ENCODE measurements at places on chromosomes 1 and 21.
A peak's percentile ranks its signal among the peaks of the same experiment; 100 is the strongest.

GRCh38 chr1:168637350-168637991, 61.1 kb downstream of the XCL1 start:
- DNase-seq = no peak

DNA sequence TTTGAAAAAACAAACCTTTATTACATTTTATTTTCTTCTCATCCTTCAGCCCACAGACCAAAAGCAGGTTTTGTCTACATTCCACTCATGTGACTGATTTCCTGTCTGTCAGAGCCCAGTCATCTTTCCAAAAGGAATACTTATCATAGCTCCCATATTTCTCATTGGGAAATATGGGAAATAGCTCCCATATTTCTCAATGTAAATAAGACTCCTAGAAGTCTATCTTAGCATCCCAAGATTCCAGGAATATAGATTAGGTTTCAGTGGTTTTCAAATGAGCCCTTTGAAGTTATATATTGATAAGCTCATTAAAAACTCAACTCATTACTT, 19.1 kb upstream of the NRDC start:
- DNase-seq = no peak

- peak; percentile 73 for DNase-seq
Measured at GRCh38 chr1:41898191-41898713, 20.5 kb downstream of the HIVEP3 start.

GRCh38 chr1:229154811-229155210, 116.1 kb upstream of the RAB4A start:
- no peak for DNase-seq

DNA sequence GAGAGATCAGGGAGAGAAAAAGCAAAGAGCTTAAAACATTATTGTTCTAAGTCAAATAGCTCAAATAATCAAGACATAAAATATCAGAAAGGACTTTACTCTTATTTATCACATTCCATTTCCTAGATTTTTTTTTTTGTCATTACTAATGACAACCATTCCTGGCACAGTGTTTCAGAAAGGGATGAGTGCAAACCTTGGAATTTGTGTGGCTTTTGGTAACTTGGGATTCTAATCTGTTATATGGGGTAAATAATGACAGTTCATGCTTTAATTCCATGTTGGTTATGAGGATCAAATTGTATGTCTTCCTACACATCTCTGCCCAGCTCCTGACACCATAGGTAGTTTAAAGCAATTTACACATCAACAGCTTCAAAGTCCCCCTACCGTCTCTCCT, 358.4 kb upstream of the ADGRL4 start:
- DNase-seq = no peak

GRCh38 chr21:45613881-45614280, 29.6 kb upstream of the PCBP3 start:
- no peak for DNase-seq

GRCh38 chr1:56979986-56980755, 14.4 kb upstream of the C8B start:
- DNase-seq = no peak

GRCh38 chr21:9738527-9738926, 782.9 kb upstream of the TPTE start:
- DNase-seq = no peak

DNA sequence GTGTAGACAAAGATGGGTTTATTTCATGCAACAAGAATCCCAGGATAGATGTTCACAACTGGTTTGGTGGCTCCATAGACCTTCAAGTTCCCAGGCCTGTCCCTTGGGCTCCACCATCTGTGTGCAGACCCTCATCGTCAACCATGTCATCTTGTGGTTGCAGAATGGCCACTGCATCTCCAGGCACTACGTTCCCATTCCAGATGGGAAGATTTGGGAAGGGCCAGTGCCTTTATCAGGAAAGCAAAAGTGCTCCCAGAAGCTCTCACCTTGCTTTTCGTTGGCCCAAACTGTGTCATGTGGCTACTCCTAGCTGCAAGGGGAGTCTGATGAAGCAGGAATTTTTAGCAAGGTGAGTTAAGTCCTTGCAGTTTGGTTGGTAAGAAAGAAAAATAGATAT, 12.8 kb downstream of the TMCC2 start:
- DNase-seq = no peak

GRCh38 chr1:92940541-92940940, 20.7 kb downstream of the DIPK1A start:
- DNase-seq = no peak

DNA sequence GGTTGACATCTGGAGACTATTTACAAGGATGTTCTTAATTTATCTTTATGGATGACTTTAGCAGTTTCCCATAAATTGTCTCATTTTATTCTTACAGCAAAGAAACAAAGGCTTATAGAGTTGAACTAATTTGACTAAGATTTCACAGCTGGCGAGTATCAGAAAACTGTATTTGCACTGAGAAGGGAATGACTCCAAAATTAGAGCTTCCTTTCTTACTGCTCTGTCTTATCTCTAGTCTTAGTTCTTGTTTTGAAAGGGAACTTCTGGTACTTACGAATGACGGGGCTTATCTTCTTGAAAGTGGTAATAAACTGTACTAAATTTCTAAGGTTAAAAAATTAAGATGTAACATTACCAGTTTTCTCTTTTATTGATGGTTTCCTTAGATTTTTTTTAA, 13.6 kb downstream of the CNST start:
- DNase-seq = no peak

GRCh38 chr1:227904541-227905335, 43.0 kb downstream of the WNT9A start:
- DNase-seq = no peak

DNA sequence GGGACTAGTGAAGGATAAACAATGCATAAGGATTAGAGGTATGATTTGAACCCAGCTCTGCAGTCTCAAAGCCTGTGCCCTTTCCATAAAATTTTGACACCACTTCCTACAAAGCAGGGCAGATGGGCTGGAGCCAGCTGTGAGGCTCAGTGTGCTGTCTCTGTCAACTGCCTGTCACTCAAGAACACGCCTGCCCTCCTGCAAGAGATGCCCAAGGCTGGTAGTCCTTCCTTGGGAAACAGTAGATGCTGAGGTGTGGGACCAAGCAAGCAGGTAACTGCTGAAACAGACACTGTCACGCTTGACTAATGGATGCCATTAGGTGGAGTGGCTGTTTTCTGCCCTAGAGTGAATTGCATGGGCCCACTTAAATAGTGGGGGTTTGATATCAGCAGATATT, 402.0 kb downstream of the PTPRU start:
- no peak for DNase-seq

- DNase-seq = no peak
Measured at GRCh38 chr1:53543130-53543777, 84.1 kb downstream of the DMRTB1 start.

- DNase-seq = no peak
Measured at GRCh38 chr1:186781730-186782129, 47.0 kb upstream of the PLA2G4A start.

DNA sequence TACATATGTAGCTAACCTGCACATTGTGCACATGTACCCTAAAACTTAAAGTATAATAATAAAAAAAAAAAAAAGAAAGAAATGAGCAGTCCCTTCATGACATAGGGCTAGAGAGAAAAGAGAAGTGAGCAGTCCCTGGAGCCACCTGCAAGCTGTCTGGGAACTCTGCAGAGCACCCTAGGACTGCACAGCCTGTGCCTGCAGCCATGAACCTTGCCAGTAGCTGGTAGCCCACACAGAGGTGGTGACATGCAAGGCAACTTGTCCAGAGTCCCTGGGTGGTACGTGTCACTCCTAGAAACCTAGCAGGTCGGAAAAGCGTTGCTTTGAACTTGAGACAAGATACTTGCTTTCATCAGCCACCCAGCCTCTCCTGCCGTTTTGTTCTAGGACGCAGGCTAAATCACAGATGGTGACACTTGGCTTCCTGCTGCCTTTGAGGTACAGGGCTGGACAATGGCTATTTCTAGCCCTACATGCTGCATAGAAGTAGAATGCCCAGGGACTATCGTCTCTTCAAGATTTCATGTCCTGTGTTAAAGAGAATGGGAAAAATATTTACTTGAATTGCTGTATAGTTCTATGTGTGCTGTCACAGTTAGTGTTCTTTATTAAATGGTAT, 260.9 kb downstream of the LTN1 start:
- no peak for DNase-seq

DNA sequence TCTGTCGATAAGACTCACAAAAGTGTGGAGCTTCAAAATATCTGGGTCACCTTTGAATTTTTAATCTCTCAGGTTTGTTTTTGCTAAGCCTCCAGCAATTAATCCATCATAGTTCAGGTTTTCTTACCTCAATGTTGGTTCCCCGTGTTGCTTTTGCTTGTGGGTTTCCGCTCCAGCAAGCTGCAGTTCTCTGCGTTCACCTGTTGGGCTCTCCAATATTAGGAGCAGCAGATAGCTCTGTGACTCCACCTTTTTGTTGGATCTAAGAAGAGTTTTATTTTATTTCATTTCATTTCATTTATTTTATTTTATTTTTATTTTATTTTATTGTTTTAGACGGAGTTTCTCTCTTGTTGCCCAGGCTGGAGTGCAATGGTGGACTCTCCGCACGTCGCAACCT, 335.5 kb downstream of the COL11A1 start:
- no peak for DNase-seq

DNA sequence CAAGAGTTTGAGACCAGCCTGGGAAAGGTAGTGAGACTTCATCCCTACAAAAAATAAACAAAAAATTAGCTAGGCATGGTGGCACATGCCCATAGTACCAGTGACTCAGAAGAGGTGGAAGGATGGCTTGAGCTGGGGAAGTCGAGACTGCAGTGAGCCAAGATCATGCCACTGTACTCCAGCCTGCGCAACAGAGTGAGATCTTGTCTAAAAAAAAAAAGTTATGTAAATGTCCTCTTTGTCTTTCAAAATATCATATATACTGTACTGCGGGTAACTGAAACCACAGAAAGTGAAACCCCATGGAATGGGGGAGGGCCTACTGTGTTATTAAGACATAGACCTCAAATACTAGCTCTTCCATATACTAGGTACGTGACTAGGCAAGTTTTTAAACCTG, 20.8 kb downstream of the ACADM start:
- no peak for DNase-seq

DNA sequence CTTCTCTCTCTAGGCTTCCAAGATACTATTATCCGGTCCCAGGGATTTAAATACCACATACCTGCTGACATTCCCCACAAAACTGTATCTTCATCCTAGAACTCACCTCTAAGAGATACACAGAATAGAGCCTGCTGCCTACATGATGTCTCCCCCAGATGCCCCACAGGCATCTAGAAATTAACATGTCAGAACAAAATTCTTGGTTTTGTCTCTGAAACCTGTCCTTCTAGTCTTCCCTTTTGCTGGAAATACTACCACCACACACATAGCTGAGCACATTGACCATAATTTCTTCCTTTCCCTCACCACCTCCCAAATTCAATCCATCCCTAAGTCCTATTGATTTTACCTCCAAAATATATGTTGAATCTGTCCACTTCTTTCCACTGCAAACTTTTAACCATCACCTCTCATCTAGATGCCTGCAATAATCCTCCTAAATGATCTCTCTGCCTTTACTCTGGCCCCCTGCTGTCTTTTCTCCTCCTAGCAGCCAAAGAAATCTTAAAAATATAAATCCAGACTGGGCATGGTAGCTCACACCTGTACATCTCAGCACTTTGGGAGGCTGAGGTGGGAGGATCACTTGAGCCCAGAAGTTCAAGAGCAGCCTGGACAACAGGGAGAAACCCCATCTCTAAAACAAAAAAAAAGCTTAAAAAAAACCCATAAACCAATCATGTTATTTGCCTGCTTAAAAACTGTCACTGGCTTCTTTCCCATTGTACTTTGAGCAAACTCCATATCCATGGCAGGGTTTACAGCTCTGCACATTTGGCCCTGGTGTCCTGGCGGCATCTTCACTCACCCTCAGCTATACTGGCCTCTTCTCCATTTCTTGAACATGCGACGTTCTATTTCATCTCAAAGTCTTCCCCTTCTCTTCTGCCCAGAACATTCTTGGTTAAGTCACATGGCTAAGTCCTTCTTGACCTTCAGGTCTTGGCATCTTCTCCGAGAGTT, 6.2 kb upstream of the FAM76A start:
- DNase-seq = no peak

- no peak for DNase-seq
Measured at GRCh38 chr1:212137854-212138253, 102.3 kb downstream of the DTL start.

GRCh38 chr1:234777856-234778220, 167.9 kb upstream of the IRF2BP2 start:
- no peak for DNase-seq

- no peak for DNase-seq
Measured at GRCh38 chr1:200107004-200107470, 79.5 kb downstream of the NR5A2 start.

- DNase-seq = no peak
Measured at GRCh38 chr1:63319046-63320021, 3.0 kb upstream of the FOXD3 start.

- DNase-seq = no peak
Measured at GRCh38 chr1:182091083-182091482, 29.6 kb upstream of the ZNF648 start.

GRCh38 chr1:212241957-212242287, 43.3 kb upstream of the PPP2R5A start:
- no peak for DNase-seq

DNA sequence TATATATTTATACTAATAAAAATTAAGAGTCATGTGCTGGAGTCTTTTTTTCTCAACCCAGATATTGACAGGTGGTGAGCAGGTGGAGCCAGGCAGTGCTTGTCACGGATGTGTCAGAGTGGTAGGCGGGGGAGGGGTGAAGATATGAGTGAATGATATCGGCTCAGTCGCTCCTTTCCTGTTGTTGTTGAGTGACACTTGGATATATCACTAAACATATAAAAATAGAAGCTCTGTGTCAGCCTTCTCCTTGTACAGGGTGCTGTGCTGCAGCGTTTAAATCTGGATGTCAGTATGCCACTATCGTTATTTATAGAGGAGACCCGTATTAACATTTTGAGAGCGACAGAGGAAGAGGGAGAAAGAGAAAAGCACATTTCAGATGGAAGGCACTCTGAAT, 339.6 kb downstream of the NUF2 start:
- DNase-seq = no peak

- DNase-seq = no peak
Measured at GRCh38 chr1:152003846-152004442, 10.3 kb upstream of the S100A10 start.

GRCh38 chr1:224065455-224065854, 48.5 kb upstream of the FBXO28 start:
- no peak for DNase-seq

DNA sequence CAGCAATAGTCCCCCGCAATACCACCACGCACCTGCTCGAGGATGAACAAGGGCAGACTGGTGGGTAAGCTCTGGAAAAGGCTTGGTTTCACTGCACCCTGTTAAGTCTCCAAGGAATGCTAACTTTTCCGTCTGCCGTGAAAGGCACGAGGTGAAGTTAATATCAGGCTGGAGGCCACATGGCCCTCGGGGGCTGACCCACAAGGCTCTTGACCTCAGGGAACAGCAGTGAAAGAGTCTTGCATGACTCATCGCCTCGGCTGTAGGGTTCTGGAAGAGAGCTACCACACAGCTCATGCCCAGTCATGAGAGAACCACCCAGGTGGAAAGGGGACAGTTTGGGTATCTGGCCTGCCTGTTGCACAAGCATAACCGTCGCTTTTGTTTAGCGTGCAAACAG, 24.7 kb downstream of the SCCPDH start:
- DNase-seq = no peak
